ENCODE measurements at places on chromosomes 3 and 15.

- DNase-seq, result no peak
These were observed 263.2 kb downstream of the CNTN3 start for GRCh38 chr3:74351213-74351612.

DNA sequence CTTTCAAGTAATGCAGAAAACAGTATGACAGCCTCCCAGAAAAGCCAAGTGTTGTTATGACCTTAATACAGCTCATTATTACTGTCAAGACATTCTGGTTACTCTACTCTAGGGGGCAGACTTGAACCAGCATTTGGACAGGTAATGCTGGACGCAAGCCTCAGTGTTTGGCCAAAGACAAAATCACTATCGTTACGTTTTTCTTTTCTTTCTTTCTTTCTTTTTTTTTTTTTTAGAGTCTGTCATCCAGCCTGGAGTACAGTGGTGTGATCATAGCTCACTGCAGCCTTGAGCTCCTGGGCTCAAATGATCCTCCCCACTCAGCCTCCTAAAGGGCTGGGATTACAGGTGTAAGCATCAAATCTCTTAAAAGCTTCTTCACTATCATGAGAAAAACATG, 29.4 kb upstream of the TMEM45A start:
- no peak for DNase-seq

GRCh38 chr15:89367485-89368451, 33.1 kb upstream of the POLG start:
- DNase-seq, result no peak

GRCh38 chr15:35282965-35283496, 197.9 kb upstream of the NANOGP8 start:
- no peak for DNase-seq

- DNase-seq, result no peak
These were observed 50.9 kb downstream of the EMC4 start for GRCh38 chr15:34275721-34276120.

GRCh38 chr3:111541911-111542483, at the start of gene CD96:
CD96 (plus strand) TSS chr3:111542197; CDS start chr3:111542249, 52 bp downstream.
- DNase-seq, result peak; percentile 27

DNA sequence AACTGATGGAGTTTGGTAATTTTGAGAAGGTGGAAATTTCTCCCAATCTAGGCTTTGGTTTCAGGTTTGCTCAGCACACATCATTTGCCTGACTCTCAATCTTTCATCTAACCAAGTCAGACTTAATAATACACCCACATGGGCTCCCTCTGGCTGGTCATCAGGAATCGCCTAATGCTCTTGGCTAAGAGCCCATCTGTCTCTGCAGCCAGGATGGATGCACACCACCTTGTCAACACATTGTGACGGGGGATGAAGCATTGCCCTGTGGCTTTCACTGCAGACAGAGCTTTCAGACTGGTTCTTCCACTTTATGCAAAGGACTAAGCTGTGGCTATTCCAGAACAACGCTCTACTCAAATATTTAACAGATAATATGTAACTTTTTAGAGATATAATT, 3.0 kb upstream of the HDGFL3 start:
- DNase-seq, result no peak

GRCh38 chr3:168094580-168094876, 1.2 kb downstream of the GOLIM4 start:
- no peak for DNase-seq

DNA sequence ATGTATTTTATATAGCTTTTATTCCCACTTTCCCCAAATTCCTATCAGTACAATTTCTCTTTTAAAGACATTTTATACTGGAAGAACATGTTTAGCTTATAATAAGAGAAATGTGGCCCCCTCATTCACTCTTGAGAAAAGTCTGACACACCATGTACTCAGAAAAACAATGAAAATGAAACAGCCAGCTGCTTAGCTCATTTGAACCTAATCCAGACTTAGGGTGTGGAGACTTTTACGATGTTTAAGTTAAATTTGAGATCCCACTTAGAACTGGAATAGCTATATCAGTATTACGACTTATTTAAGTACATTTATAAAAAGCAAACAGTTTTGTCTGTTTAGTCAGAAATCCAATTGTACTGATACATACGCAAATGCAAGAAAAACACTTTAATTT, 252.3 kb upstream of the ARRDC4 start:
- DNase-seq, result no peak

GRCh38 chr3:4786431-4786830, 192.8 kb upstream of the BHLHE40 start:
- no peak for DNase-seq

- no peak for DNase-seq
These were observed 4.9 kb upstream of the GTF2A2 start for GRCh38 chr15:59662260-59662659.

- no peak for DNase-seq
These were observed 370.2 kb downstream of the EPHB1 start for GRCh38 chr3:135165260-135165659.

DNA sequence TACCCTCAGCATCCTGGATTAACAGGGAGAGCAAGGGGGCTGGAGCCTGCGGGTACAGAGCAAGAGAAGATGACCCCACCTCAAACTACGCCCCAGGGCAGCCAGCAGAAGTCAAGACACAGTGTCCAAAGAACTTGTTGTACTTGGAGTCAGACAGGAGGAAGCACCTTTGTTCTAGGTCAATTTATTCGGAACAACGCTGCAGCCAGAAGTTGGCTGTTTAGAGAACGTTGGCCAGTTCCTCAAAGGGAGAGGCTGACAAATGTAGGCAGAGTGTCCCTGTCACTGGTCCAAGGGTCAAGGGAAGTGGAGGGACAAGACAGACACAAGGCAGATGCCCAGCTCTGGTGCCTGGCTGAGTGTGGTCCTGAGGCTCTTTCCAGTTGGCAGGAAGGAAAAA, 32.1 kb upstream of the PIAS1 start:
- DNase-seq, result no peak

DNA sequence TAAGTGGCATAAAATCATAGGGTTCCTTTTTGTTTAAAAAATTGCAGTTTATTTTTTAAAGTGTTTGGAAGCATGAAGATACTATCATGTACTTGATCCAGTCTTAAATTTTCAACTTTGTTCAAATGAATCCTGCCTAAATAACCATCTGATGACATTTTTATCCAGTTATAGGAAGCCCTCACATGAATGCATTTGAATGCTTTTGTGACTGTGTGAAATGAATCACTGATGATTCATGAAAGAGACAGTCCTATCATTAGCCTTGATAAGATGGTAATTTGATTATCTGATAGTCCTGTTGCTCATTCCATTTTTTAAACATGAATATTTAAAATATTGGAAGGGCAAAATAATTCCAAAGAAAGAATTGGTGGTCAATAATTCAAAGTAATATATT, 401.9 kb upstream of the ROBO2 start:
- DNase-seq, result no peak

GRCh38 chr3:60609446-60609845, 641.8 kb downstream of the FHIT start:
- no peak for DNase-seq

GRCh38 chr3:159982442-159982974, 6.1 kb upstream of the IL12A start:
- no peak for DNase-seq

DNA sequence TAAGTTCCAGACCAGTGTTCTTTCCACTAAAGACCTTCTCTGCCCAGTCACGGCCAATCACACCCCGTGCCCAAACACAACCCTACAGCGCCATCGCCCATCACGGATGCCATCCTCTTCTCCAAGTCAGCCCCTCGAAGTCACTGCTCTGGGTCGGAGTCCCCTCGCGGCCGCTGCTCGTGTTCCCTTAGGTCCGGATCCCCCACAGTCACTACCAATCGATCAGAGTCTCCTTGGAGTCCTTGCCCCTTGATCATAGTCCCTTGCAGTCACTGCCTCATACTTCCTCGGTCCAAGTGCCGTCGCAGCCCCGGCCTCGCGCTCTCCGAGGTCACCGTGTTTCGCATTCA, 461 bp downstream of the PCYT1A start:
- no peak for DNase-seq

DNA sequence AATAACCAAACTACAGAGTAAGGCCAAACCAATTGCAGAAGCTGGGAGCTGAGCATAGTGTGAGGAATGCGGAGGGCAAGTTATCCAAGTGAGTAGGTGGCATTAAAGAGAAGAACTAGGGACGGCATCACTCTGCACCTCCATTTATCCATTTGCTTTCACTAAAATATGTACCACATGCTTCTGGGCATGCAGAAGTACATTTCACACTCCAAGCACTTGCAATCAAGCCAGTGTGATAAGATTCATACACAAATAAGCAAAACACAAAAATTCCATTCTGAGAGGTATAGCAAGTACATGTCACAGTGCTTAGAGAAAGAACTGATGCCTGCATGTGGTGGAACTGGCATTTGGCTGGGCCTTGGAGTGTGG, 81.1 kb downstream of the CCNL1 start:
- DNase-seq, result no peak

DNA sequence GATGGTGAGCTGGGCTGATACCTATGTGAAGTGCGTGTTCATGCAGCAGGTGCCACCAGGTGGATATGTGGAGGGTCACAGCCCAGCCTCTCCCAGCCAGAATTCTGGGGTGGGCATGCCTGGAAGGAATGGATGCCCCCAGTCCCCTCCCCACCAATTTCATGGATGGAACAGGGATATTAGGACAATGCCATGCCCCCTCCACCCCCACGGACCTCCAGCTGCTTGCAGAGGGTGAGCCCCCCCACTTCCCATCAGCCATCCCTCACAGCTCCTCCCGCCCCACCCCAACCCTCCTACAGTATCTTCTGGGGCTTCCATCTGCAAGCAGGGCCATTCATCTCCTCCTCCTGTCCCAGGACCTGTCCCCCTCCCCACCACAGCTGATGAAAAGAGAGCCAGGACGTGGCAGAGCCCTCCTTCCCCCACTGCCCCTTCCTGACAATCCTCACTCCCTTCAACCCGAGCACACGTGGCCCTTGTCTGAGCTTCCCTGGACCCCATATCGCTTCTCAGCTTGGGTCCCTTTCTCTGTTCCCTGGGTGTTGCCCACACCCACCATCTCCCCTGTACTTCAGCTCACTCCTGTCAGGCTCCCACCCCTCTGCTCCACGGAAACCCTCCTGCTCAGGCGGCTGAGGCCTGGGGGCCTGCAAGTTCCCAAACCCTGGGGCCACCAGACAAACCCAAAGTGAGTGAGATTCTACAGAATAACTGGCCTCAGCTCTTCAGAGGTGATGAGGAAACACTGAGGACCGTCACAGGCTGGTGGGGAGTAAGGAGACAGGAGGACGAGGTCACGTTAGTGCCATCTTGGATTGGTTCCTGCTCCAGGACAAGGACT, 2.8 kb upstream of the SEMA3G start:
- DNase-seq, result no peak

GRCh38 chr3:29440413-29441305, 159.8 kb downstream of the RBMS3 start:
- no peak for DNase-seq

DNA sequence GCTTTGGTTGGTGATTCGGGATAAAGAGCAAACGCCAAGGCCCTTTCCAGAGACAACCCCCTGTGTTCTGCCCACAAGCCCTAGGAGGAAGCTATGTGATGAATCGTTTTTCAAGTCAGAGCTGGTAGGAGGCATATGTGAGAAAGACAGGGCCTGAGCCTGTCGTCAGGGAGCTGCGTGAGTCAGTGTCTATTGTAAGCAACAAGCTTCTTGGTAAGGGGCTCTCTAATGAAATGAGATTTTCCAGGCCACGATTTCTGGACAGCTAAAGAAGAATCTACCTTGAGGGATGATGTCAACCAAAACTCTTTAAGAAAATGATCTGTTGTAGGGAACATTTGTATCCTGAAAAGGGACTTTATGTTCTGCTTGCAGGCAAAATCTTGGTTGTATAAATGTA, 318.9 kb upstream of the IL12A start:
- no peak for DNase-seq

- no peak for DNase-seq
These were observed 275.5 kb downstream of the PDCD6IP start for GRCh38 chr3:34073961-34074360.

DNA sequence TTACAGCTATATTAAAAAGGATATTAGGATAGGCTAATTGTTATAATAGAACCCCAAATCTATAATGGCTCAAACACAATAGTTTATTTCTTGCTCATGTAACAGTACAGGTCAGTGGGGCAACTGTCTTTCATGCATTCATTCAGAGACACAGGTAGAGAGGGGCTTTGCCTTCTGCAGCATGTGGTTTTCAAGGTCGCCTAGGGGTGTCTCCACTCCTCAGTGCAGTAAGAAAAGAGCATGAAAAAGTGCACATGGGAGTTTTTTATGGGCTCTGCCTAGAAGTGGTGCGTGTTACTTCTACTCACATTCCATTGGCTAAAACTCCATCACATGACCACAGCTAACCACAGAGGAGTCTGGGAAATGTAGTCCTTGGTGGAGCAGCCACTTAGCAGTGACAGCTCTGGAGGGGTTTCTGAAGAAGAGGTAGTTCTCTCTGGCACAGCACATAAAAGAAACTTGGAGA, 1.8 kb downstream of the ZBTB38 start:
- peak; percentile 16 for DNase-seq

- DNase-seq, result no peak
These were observed 72.6 kb downstream of the TGFBR2 start for GRCh38 chr3:30679045-30679444.

- no peak for DNase-seq
These were observed 26.3 kb downstream of the SCN11A start for GRCh38 chr3:39025222-39025970.

- DNase-seq, result no peak
These were observed 13.6 kb upstream of the RPS17 start for GRCh38 chr15:82553846-82554245.

DNA sequence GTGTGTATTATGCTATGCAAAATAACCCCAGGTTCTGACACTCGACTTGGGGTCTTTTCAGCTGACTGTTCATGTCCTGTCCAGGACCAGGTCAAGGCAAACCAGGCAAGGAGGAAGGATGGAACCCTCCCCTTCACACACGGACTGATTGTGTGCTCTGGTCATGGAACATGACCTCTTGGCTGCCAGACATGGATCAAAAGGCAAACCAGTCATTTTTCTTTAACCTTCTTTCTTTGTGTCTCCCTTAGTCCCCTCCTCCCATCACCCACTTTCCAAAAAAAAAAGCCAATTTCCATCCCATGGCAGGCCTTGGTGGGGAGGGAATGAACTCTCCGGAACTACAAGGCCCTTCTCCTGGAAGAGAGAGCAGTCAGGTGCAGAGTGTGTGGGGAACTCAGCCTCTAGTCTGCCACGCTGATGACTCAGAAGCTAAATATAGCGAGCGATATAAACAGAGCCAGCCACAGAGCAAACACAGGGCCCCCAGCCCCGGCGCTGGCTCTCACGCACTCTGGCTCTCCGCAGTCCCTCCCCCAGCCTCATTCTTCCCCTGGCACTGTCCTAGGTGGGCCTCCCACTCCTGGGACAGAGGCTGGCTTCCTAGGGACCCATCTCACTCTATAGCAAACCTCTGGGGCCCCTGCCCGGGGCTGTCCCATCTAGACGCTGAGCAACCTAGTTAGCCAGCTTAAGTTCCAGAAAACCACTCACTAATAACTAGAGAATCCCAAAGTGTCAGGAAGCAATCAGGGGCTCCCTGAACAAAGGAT, 10.0 kb downstream of the BMF start:
- peak; percentile 67 for DNase-seq

DNA sequence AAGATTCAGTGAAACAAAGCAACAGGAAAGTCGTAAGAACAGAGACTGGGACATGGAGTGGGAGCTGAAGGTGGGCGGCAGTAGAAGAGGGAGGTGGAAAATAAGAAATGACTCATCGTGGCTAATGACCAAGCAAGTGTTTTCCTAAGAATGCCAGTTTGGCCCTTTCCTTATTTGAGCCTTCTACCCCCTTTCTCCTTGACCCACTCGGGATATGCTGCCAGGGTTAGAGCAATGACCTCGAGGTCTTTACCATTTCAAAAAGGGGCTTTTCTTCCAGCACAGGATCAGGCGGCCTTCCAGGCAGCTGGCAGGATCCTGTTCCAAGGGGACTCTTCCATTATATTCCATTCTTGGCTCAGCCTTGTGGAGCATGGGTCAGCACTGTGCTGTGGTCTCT, 241.1 kb downstream of the RYR3 start:
- no peak for DNase-seq
